ENCODE measurements at places on chromosomes 3 and 15.

- no peak for DNase-seq
Measured at GRCh38 chr15:77001966-77002365, 7.0 kb downstream of the PSTPIP1 start.

DNA sequence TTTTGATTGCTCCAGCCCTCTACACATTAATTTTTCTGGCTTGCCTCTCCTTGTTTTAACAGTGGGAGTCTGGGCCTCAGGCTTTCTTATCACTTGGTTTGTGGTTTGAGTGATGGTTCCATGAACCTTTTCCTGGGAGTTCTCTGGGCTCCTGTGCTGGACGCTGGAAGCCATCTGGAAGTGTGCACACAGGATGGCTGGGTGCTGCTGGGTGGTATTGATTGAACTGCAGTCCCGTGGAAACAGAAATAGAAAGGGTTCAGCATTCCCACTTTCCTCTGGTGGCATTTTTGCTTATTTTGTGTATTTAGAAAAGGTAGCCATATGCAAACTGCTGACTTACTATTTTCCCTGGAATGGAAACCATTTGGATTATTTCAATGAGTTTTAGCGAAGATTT lies 25.6 kb downstream of the MITF start:
- no peak for DNase-seq

- no peak for DNase-seq
Measured at GRCh38 chr3:156382458-156383346, 172.2 kb downstream of the SSR3 start.

DNA sequence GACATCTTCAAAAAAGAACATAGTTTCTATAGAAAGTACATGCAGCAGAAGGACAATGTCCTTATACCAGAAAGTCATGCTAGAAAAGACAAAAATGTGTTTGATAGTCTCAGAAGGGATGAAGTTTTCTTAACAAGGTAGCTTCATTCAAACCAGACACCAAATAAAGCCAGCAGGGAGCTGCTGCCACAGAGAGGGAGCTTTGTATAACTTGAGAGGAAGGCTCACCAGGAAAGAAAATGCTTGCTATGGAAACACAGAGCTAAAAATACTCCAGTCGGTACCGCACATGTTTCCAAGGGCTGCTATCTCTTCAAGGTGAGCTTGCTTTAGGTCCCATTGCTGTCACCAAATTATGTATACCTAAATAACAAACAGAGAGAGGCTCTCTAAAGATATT lies 1074.8 kb upstream of the ALCAM start:
- DNase-seq: no peak

GRCh38 chr15:95603802-95604201 lies 726.7 kb upstream of the NR2F2 start:
- no peak for DNase-seq

DNA sequence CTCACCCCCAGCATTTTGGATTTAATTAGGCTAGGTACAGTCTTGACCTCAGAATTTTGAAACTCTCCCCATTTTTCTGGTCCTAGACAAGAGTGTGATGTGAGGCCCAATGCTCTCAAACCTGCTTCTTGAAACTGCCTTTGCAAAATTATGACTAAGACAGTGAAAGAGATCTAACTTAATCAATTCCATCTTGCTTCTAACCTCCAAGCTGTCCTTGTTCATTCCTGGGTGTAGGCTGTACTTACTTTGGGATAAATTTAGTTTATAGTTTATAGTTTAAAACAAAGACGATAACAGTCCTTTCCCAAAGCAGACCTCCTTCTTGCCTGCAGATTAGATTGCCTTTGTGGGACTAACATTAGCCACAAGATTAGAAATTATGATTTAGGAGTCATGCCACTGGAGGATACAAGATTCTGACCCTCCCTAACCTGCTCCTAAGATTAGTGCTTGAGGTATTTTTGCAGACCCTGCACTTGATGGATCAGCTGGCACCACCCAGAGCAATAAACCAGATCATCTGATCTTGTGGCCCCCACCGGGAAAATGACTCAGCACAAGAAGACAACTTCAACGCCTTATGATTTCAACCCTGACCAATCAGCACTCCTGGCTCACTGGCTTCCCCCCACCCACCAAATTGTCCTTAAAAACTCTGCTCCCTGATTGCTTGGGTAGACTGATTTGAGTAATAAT lies 59.6 kb downstream of the CD200R1L start:
- no peak for DNase-seq

GRCh38 chr15:73305331-73306211 lies 63.2 kb downstream of the HCN4 start:
- DNase-seq: no peak

GRCh38 chr3:58691997-58692396 lies 25.4 kb upstream of the FAM3D start:
- no peak for DNase-seq

GRCh38 chr3:117932441-117932840 lies 1102.2 kb downstream of the IGSF11 start:
- DNase-seq: no peak

GRCh38 chr15:70491201-70491621 lies 272.1 kb downstream of the UACA start:
- DNase-seq: no peak

- DNase-seq: no peak
Measured at GRCh38 chr15:39546842-39547241, 34.0 kb upstream of the THBS1 start.

DNA sequence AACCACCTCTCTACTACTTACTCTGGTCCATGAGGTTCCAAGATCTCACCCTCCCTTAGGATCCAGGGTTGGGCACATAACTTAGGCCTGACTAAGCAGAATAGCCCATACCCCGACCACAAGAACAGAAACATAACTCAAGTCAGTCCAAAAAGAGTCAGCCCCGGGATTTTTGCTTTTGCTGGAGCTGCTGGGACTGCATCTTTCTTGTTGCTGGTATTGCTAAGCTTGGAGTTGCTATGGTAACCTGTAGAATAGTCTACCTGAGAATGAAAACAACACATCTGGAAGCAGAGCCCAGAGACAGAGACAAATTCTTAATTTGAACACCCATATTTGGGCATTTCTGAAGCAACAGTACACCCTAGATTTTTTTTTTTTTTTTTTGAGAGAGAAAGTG lies 6.5 kb downstream of the RUBCN start:
- DNase-seq: no peak

- no peak for DNase-seq
Measured at GRCh38 chr15:58074452-58074851, 8.9 kb upstream of the ALDH1A2 start.

DNA sequence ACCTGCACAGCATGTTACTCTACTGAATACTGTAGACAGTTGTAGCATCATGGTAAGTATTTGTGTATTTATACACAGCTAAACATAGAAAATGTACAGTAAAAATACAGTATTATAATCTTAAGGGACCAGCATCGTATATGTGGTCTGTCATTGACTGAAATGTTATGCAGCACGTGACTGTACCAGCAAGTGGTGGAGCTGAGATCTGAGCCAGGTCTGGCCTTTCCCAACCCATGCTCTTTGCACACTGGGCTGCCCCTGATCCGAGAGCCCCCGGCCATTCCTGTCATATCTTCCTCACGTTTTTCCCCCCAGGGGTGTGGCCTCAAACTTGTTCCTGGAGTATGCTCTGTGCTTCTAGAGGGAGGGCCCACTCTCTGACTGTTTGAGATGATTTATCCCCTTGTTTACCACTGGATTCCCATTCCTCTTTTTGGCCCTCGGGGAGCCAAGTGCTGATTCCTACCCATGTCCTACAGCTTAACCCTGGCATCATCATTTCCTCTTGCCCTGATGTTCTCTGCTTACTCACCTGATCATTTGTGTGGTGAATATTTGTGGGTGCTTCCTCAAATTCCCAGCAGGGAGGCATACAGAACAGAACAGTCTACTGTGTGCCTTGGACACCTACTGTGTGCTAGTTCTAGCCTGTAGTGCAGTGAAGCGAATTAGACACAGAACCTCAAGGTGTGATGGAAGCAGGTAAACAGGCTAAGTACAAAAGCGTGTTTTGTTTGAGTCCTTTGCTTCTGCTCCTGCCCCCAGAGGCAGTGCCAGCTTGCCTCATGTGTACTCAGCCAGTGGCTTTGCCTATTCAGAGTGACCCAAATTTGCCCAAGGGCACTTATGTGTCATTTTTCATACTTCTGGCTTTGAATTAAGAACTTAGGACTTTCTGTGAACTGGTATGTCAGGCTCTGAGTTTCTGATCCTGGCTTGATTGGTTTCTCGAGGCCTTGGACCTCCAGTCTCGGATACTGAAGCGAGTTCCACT lies 21.0 kb downstream of the CSRNP1 start:
- no peak for DNase-seq

DNA sequence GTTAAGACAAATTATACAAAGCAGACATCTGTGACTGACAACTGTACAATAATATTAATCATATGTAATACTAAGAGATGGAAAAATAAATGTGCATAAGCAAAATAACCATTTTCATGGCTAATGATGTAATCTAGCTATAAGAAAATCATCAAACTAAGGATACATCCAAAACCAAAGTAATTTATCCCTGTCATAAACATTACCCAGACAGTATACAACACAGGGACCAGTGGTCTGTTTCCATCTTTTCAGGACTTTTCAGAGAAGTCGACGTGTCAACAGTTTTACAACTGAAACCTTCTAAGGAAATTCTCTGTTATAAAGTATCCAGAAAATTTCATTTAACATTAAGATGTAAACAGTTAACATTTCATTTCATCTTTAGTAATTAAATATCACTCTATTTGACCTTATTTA lies 11.0 kb downstream of the THBS1 start:
- DNase-seq: no peak

Data from GM12878 (cell line).